ENCODE measurements at places on chromosomes 2 and 18.

DNA sequence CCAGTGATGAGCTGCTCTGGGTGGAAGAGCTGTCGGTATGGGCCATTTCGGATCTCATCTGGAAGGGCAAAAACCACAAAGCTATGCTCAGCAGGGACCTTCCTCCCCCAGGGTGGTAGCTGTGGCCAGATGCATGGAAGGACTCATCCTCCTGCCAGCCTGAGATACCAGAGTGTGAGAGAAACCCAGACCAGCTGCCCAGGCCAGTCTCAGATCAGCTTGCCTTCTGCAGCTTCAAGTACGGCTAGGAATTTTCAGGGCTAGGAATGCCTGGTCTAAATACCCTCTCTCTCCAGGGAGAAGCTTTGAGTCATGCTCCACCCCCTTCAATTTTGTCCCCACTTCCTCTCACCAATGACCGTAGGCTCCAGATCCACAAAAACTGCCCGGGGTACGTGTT, 1.4 kb upstream of the TUBA4B start:
- DNase-seq, result no peak

DNA sequence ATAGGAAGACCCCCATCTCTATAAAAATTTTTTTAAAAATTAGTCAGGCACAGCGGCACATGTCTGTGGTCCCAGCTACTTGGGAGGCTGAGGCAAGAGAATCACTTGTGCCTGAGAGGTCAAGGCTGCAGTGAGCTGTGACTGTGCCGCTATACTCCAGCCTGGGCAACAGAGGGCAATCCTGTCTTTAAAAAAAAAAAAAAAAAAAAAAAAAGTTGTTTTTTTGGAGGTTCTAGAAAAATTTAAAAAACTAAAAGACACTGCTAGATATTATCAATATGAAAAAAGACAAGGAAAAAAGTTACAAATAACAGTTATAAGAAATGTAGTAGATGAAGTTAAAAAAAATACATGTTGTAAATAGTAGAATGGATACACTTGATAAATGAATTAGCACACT, 56.1 kb upstream of the C2orf15 start:
- peak; percentile 4 for DNase-seq

- DNase-seq, result no peak
Measured at GRCh38 chr2:75589391-75590105, 28.8 kb upstream of the EVA1A start.

DNA sequence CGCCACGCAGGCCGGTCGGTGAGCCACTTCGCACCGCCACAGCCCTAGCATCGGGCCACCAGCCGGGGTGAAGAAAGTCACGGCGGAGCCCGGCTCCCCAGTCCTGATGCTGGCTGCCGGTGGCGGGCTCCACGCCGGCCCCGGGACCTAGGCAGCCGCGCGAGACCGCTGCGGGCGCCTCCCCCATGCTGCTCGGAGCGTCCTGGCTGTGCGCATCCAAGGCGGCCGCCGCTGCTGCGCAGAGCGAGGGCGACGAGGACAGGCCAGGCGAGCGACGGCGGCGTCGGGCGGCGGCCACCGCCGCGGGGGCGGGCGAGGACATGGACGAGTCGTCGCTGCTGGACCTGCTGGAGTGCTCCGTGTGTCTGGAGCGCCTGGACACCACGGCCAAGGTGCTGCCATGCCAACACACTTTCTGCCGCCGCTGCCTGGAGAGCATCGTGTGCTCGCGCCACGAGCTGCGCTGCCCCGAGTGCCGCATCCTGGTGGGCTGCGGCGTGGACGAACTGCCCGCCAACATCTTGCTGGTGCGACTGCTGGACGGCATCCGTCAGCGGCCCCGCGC, 433 bp downstream of the SH3RF3 start:
- peak; percentile 59 for DNase-seq

DNA sequence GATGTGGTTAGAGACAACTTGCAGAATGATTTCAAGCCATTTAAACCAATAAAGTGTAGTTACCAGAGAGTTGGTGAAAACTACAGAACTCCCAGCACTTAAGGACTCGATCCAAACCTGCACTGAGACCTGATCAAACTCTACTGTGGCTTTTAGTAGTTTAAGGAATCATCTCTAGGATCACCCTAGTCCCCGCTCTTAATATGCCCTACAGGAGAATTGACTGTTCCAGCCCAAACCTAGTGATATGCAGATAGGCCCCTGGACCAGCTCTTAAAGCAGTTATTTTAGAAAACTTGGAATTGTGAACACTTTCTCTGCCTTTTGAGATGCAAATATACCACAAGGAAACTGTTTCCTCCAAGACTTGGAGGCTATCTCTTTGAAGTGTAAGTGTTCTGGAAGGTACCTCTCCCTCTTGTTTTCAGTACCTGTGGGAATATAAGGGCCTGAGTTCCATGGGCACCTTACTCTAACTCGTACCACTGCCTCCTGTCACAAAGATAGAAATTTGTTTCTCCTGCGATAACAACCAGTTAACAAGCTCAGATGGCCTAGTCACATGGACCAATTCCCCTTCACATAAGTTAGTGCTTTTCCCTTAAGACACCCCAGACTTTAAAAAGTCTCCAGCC, 1367.2 kb upstream of the SLC39A10 start:
- no peak for DNase-seq

- DNase-seq, result no peak
Measured at GRCh38 chr18:47730795-47731194, 199.7 kb downstream of the SMAD2 start.

GRCh38 chr2:12556762-12557161, 160.0 kb upstream of the TRIB2 start:
- peak; percentile 68 for DNase-seq
